Suppressor macrophage treated with lipopolysaccharide for 4 hours (primary cell): ENCODE measurements at places on chromosomes 12 and 14.
A peak's percentile ranks its signal among the peaks of the same experiment; 100 is the strongest.

DNA sequence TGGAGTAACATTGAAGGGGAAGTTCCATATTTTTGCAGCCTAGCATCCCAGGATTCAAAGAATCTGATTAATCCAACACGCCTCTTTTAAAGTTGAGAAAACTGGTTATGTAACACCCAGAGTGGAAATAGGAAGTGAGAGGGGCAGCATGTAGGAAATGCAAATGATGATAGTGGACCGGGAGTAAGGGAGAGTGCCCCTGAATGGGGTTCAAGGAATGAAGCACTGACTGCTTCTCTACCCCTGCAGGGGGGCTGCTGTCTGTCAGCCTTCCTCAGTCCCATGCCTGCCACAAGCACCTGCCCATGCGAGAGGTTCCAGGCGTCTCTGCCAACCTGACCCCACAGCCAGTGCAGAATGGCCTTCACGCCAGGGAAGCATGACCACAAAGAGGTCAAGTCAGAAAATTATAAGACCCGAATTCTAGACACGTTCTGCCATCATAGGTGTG, 126.5 kb upstream of the CCND2 start:
- DNase-seq, result peak; percentile 86

DNA sequence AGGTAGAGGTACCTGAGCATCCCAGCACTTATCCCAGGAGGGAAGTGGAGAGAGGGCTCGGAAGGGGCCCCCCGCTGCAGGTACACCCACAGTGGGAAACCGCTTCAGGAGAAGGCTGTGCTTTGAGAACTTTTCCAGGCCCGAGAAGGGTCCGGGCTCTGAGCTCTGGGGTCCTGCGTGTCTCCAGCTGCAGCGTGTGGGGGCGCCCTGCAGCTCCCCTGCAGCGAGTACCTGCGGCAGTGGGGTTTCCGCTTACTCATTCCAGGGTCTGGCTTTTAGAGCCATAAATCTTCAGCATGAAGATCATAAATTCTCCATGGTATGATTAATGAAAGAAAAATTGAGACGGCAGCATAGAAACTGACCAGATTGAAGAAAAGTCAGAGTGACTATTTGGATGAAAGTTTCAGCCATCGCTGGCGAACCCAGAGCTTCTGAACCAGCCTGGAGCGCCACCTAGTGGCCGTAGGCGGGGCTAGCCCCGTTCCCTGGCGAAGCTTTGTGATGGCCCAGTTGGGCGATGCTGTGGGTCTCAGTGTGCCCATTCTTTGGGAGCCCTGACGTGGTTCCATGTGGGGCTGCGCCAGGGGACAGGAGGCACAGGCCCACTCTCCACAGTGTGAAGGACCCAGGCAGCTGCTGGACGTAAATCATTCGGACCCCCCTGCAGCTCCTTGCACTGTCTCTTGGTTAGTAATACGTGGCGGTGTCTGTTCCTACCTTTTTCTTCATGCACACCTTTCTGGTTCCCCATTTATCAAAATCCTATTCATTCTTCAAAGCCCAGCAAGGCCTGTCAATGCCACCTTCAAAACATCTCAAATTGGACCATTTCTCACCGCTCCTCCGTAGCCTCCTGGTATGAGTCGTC, 198.2 kb downstream of the TSPAN9 start:
- peak; percentile 81 for DNase-seq

DNA sequence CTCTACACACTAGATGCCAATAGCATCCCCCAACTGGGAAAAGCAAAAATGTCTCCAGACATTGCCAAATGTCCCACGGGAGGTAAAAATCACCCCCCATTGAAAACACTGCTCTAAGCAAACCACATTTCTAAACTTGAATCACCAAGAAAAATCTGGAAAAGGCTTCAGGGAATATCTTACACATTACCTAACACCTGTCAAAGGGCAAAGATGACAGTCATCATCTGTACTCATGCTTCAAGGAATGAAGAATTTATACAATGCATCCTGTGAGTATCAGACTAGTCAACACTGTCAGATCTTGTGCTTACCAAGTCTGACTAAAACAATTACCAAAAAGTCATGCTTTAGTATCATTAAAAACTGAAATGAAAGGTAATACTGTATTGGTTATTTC, 161.6 kb upstream of the SOX5 start:
- DNase-seq, result no peak

GRCh38 chr14:69685218-69685616, 73.8 kb downstream of the SUSD6 start:
- DNase-seq, result peak; percentile 65

GRCh38 chr14:77314043-77314442, 6.6 kb downstream of the POMT2 start:
- peak; percentile 69 for DNase-seq

DNA sequence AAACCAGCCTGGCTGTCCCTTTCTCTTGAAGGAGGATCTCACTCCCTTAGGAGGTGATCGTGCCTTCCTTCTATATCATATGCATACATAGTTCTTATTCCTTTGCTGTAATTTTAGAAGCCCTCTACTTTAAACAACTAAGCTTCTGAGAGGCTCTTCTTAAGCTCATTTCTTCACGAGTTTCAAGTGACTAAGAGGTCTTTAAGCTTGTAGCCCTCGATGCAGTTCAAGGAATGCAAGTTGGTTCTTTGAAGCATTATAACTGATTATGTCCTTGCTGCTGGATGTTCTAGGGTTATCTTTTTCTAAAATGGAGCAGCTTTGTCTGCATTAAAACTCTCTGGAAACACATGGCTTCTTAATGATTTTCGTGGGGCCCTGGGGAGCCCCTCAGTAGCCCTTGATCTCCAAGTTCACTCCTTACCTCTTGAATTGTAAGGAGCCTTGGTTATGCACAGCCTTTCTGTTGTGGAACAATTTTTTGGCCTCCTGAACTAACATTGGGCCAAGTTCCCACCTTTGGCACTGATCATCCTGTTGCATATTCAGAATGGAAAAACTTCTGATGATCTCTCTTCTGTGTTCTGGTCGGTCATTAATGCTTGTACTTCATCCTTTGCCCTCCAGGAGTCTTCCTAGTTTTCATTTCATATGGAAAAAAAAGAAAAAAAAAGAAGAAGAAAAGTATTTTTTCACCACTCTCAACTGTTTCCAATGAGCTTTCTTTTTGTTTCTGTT, 12.6 kb downstream of the RASSF8 start:
- DNase-seq, result no peak

- no peak for DNase-seq
Observed at GRCh38 chr12:57762463-57762862, 4.4 kb downstream of the CYP27B1 start.

DNA sequence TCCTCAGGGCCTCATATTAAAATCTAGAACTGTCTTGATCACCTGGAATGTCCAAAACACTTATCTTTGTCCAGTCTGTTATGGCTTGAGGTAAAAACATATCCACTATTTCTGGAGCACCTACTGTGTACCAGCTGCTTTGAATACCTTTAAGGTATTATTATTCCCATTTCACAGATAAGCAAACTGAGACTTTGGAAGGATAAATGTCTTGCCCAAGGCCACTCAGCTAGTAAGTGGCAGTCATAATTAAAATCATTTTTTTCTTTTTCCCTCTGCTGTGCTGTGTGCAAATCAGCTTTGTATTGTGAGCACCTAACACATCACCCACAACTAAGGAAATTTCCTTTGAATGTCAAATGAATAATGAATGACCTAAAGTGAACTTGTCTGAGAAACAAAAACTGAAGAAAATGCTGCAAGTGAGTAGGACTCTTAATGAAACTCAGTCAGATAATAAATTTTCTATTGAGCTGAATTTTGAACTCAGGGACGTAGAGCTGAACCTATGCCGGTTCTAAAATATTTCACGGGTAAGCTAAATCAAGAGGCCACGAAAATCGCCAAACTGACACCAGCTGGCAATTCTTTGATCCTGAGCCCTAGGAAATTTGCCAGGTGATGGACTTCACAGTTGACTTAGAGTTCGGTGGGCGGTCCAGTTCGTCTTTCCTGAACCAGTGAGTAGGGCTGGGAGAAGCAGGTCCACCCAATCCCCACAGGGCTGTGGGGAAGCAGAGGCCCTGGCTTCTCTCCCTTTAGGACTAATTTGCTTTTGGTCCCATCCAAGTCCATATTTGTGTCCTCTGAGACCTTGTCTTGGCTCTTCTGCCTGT, 159.7 kb upstream of the PWP1 start:
- no peak for DNase-seq

DNA sequence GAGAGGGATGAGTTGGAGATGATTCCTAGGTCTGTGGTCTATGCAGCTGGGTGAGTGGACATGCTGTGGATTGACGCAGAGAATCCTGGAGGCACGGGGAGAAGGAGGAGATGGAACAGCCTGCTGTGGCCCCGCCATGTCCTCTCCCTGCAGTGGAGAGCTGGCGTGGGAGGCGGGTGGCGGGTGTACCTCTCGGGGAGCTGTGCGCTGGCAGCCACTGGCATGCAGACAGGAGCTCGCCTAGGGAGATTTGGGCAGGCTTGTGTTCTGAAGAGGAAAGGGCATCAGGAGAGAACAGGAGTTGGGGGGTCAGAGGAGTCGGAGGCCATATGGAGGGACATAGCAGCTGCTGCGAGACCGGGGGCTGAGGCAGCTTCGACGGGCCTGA, 56.1 kb downstream of the TECPR2 start:
- no peak for DNase-seq

GRCh38 chr12:25725931-25726330, 172.8 kb upstream of the LMNTD1 start:
- no peak for DNase-seq

- no peak for DNase-seq
Observed at GRCh38 chr12:104294927-104295668, 8.4 kb upstream of the EID3 start.

DNA sequence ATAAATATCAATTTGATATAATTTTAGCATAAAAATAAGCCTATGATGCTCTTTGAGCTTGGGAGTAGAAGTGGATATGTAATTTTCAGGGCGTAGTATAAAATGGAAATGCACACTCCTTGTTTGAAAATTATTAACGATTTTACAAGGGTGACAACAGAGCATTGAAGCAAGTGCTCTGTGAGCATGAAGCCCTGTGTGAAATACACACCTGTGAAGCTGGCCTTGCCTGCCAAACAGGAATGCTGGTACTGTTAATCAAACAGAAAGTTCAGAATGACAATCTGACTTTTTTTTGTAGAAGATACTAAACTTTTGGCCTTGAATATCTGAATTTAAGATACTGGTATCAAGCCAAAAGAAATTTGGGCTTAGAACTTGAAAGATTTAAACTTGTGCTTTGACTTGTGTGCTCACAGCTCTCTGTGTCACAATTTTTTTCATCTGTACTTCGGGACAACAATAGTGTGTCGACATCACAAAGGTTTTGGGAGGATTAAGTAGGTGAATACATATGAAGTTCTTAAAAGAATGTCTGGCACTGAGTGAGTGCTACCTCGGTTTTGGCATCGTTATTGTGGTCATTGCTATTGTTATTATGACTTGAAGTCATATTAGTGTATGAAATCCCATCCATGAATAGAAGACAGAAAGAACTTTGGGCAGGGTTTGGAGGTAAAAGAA, 47.3 kb downstream of the LRRK2 start:
- DNase-seq, result no peak

DNA sequence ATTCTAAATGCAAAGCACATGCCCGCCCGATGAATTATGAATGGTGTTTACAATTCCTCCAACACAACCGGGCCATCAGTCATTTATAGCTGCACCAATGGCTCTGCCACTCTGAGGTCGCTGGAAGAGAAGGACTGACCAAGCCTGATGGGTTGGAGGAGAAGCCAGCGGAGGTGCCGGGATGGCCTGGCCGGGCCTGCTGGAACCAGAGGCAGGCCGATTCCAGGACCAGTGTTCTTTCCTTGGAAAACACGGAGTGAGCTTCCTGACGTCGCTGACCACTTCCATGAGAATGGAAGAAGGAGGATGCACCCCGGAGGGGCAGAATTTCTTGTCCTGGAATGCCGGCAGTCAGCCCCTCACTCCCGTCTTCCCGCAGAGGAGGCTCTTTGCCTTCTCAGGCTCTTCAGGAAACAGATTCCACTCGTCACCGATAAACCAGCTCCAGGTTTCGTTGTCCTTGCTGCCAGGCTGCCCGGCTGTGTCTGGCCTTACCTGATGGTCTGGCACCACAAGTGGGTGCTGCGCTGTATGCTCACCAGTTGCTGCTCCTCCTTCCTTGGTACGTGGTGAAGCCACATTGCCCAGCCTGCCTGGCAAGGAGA, 358.5 kb upstream of the SFSWAP start:
- DNase-seq, result no peak

DNA sequence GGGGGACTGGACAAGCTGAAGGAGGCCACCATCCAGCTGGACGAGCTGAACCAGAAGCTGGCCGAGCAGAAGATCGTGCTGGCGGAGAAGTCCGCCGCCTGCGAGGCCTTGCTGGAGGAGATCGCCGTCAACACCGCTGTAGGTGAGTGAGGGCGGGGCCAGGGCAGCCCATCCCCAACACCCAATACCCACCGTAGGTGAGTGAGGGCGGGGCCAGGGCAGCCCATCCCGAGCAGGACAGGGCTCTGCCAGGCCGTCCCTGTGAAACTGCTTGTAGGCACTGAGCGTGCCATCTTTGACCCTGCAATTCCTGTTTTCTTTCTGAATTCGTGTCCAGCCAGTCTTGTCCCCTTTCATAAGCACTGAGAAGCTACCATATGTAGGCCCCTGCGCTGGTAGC, 74.0 kb downstream of the CCDC92 start:
- no peak for DNase-seq

DNA sequence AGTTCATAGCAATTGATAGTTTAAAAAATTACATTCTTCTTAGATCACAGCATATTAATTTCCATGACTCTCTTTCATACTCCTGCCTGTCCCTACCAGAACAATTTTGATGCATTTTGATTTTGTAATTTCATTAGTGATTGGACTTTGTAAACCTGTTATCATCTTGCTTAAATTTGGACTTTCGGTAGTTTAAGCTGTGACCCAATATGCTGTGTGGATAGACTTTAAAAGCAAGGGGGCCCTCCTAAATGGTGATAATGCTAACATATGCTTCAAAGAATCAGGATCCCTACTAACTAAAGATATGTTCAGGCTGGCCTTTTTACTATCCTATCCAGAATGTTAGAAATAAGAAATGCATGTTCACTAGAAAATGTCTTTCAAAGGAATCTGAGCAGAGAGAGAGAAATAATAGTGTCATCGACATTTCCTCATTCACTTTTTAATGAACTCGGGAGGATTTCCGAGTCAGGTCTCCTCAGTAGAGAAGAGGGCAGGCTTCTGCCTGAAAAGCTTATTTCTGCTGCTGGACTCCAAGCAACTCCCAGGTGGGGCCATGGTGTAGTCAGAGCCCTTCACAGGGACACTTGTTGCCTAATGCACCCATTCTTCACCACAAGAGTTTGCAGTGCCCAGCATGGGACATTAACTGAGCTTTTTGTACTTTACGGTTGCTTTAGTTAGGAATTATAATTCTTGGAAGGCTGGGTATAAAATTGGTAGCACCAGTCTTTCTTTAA, 16.7 kb downstream of the SLC38A4 start:
- no peak for DNase-seq

DNA sequence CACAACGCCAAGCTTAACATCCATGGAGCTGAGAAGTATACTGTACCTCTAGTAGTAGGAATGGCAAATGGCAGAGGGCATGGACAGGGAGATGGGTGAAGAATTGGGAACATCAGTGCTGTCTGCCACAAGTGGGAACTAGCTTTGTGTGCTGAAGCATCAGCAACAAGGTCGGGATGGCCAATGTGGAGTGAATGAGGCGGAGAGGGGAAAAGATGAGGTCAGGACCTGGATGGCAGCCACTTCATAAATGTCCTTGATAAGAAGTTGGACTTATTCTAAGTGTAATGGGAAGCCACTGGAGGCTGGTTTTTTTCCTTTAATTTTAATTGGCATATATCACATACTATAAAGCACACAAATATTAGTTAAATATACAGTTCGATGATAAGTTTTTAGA, 21.9 kb upstream of the CLMN start:
- no peak for DNase-seq

GRCh38 chr14:76391981-76392690, 16.2 kb downstream of the ESRRB start:
- DNase-seq, result no peak

- DNase-seq, result peak; percentile 4
Observed at GRCh38 chr12:62632411-62632918, 165.8 kb downstream of the MON2 start.
